ENCODE measurements at places on chromosomes 12 and 14.
A peak's percentile ranks its signal among the peaks of the same experiment; 100 is the strongest.

DNA sequence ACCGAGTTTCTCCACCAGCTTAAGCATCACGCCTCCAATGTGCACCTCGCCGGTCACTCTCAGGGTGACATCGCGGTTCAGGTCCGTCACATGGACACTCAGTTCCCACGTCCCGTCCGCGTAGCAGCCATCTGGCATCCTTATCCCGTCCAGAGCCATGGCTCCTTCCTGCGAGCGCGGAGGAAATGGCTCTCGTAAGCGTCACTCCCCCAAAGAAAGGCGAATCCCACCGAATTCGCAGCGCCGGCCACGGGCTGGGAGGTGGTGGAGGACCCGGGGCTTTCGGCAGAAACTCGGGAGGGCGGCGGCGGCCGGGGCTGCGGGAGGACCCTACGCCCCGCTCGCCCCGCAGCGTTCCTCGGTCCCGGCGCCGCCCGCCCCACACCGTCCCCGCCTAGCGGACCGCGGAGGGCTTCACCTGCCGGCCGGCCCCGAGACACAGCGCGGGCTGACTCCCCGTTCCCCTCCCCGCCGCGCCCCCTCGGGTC lies 396 bp downstream of the FERMT2 start:
- DNase-seq: no peak

DNA sequence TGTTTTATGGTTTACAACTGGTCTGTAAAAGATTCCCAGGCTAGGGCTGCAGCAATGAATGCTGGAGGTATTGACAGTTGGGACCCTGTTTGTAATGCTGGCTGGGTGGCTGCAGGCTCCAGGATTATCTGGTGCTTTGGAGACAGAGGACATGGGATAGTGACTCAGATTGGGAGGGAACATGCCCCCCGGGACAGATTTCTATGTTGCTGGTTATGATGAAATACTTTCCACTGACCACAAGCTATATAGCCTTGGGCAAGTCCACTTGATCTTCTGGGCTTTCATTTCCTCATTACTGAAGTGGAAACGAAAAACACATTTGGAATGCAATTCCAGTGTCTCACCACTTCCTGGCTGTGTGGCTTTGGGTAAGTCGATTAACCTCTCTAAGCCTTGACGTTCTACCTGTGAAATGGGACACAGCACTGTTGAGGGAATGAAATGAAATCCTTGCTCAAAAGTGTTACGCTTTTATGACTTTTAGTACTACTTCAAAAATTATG lies 6.3 kb upstream of the TPCN1 start:
- DNase-seq: no peak

GRCh38 chr14:94936901-94937685 lies 167.2 kb upstream of the GSC start:
- DNase-seq: no peak

GRCh38 chr12:121829250-121829918 lies 25.6 kb downstream of the SETD1B start:
- no peak for DNase-seq

DNA sequence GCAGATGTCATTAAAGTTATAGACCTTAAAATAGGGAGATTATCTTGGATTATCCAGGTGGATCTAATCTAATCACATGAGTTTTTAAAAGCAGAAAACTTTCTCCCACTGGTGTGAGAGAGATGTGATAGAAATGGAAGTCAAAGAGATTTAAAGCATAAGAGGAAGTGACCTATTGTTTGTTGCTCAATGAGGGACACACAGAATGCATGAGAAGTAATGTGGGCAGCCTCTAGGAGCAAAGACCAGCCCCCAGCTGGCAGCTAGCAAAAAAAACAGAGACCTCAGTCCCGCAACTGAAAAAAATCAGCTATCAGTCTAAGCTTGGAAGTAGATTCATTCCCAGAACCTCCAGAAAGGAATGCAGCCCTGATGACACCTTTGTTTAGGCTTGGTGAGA lies 24.6 kb upstream of the ANP32D start:
- no peak for DNase-seq

DNA sequence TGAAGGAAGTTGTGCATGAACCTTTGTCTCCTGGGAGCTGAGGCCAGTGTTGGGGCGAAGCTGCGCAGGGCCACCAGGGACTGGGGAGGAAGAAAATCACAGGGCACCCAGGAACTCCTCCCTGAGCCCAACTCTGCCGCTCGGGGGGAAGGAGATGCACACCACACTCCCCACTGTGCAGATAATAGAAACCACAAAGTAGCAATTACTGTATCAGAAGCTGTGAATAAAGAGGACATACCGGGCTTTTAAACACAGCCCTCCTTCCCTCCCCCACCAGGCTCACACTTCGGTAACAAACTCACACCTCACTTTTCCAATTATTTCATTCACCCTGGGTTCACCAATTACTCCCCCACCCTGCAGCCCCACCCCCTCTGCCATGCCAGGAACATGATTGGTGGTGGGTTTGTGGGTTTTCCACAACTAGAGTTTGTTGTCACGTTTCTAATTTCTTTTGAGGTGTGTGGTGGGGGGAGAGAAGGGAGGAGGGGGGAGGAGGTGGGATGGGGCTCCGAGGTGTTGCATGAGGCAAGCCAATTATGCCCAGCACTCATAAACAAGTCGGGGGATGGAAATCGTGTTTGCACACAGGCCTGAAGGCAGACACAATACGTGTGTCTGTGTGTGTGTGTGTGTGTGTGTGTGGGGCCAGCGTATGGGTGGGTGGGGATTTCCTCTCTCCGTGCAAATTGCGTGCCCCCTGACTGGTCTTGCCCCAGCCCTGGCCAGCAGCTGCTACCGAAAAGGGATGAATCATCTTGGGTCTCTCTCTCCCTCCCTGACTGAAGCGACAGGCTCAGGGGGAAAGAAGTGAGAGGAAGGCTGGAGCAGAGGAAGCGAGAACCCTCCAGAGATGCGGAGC lies 103.3 kb downstream of the RBM19 start:
- DNase-seq: no peak

DNA sequence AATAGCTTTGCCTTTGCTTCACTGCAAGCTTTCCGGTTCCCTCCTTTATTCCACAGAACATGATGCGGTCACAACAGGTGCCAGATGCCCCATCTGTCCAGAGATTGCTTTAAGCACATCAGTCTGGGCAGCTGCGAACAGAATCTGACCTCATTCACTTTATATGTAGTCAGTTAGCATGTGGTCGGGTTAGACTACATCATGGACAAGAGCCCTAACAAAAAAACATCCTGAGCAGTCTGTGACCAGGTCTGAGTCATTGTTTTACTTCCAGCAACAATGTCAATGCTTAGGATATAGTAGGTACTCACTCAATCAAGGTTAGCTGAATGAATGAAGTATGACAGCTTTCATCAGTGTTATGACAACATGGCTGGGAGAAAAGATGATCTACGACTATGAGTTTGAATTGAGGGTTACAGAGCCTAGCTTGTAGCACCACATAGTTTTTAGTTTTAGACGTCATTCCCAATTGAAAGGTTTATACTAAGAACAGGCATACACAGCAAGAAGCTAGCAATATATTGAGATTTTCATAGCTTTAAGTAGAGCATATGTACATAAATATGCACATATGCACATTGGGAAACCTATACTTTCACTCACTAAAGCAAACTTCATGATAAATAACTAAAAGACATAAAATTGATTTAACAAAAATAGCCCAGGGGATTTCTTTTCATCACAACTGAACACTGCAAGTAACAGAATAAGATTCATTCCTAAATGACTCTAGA lies 64.2 kb upstream of the TMCC3 start:
- no peak for DNase-seq

DNA sequence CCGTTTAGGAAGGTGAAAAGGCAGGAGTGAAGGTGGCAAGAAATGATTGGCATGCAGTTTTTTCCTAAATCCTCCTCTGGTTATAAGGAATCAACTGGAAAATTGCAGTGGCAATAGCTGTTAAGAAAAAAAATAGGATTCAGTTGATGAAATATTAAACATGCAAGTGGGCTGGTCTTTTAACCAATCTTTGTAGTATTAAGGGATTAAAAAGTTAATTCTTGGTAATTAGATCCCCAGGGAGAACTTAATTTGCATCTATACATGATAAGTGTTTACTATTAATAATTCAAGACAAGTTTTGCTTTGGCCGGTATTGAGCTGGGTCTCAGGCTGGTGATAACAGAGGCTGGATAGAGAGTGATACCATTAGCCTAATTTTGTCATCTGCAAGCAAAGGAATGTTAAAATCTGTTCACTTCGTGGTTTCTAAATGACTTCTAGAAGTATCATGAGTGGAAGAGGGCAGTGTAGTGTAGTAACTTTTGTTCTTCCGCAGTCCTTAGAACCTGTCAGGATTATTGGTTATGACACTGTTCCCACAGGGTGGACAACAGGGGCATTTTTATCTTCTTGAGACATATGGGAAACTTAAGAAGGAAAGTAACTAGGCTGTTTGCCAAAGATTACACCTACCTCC lies 118.5 kb downstream of the PRKCH start:
- no peak for DNase-seq

GRCh38 chr12:54404061-54405004 lies 14.7 kb downstream of the ITGA5 start:
- peak; percentile 65 for DNase-seq

- no peak for DNase-seq
Observed at GRCh38 chr12:14962153-14962539, 745 bp upstream of the ARHGDIB start.

GRCh38 chr14:59427653-59428580 lies 37.3 kb downstream of the GPR135 start:
- no peak for DNase-seq

- no peak for DNase-seq
Observed at GRCh38 chr12:79624378-79624777, 66.4 kb downstream of the PAWR start.

- no peak for DNase-seq
Observed at GRCh38 chr12:21895651-21896050, 45.6 kb downstream of the ABCC9 start.

- no peak for DNase-seq
Observed at GRCh38 chr12:104416585-104416984, 40.2 kb upstream of the CHST11 start.

DNA sequence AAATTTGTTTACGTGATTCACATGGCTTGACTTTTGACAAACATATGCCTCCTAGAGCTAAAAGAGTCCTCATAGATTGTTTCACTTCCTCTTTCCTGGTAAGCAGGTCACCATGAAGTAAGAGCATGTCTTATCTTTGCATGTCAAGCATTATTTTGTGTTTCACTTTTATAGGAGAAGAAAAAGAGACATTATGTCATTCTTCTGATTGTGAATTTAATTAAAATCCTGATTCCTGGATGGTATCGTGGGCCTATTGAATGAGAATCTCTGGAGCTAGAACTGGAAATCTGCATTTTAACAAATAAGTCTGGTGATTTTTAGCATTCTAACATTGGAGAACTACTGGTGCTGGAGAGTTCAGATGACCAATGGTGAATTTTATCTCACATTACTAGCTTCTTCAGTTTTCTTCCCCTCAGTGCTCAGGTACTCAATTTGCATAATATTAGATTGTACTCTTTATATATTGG lies 218.6 kb upstream of the ATP2B1 start:
- DNase-seq: no peak

DNA sequence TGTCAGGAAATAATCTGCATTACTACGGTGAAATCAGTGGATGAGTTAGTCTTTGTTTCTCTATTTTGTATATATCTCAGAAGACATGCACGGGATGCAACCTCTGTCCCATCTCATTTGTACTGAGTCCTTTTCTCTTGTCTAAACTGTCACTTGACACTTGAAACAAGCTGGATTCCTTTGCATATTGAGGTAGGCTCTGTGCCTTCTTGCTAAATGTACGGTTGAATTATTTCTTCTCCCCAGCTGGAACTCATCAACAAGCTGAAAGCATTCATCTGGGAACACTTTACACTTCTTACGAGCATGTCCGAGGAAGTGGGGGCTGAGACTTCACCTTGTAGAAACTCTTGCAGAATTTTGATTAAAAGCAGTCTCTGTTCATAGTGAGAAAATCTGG lies 119.5 kb downstream of the VEZT start:
- DNase-seq: no peak

GRCh38 chr12:15620741-15621539 lies 168.2 kb downstream of the EPS8 start:
- DNase-seq: no peak

- no peak for DNase-seq
Observed at GRCh38 chr12:59650588-59651228, 54.9 kb downstream of the SLC16A7 start.

- no peak for DNase-seq
Observed at GRCh38 chr12:24820872-24821271, 128.0 kb downstream of the BCAT1 start.

GRCh38 chr12:120538281-120539156 lies 4.4 kb downstream of the RNF10 start:
- no peak for DNase-seq

DNA sequence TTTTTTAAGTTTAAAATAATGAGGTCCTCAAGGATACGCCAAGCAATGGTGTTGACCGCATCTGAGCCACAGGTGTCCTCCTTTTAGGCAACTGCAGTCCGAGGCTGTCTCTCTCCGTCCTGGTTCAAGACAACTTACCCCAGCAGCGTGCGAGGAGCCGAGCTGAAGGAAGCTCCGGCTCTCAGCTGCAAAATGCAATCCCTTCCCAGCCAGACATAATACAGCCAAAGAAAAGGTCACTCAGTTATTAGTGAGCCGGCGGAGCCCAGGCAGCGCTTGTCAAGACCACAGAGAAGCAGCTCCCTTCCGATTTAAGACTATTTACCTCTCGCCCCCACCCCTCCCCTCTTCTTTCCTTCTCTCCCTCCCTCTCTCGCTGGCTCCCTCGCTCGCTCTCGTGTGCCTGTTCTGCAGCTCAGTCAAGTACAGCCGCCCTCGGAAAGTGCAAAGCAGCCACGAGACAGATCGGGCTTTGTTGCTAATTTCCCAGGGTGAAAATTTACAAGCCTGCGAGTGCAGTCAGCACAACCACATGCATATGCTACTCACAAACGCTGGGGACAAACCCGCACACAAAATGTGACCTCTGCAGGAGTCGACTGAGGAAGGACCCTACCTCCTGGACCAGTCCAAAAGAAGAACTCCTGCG lies 363 bp upstream of the LMO3 start:
- no peak for DNase-seq

- DNase-seq: no peak
Observed at GRCh38 chr14:94483729-94484275, 7.8 kb upstream of the SERPINA9 start.

DNA sequence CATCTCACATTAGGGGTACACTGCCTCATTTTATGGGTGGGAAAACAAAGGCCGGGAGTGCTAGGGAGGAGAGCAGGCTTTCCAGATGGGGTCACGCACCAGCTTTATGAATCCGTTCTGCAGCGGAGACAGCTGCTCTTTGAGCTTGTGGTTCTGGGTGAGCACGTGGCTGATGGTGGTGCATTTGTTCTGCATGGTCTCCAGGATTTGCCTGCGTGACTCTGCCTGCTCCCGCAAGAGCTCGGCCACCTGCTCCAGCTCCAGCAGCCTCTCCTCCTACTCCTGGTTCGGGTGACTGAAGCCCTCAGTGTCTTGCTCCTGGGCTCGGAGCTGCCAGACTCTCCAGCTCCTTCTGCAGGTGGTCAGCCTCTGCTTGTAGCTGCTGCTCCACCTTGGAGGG lies 23.6 kb upstream of the BLTP3B start:
- no peak for DNase-seq

DNA sequence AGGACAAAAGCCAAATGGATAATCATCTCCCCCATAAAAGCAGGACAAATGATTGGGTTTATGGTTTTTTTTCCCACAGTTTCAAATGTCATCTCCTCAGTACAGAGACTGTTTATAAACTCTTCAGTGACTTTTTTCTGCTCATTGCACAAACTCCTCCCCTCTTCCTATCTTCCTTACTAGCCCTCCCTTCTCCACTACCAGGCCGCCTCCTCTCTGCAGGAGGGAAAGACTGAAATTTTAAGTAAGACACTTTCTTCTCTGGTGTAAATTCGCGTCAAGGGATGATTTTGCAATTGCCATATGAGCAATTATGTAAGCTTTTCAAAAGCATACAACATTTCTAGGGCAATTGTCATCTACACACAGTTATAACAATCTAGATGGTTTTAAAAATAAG lies 37.0 kb downstream of the BTG1 start:
- DNase-seq: no peak
